Airway epithelial cell (primary cell): ENCODE measurements at places on chromosomes 3 and 15. TPM values are rescaled to one million over a fixed set of nuclear protein-coding genes. Genes with fewer than 3 reads are reported as not detected.

GOLGA8G gene
- total RNA-seq, result not detected in 2 replicates

GABRB3 gene
- total RNA-seq, result 0.51 and 1.1 TPM in 2 replicates

SLC22A14 gene
- total RNA-seq, result not detected in 2 replicates

RGMA gene
- total RNA-seq, result 5.9 and 6.6 TPM in 2 replicates

BCL2A1 gene
- 0.35 and 2.0 TPM in 2 replicates for total RNA-seq

TGM4 gene
- total RNA-seq, result 0.33 and 0.35 TPM in 2 replicates

PAK6 gene
- total RNA-seq, result 36.9 and 39.2 TPM in 2 replicates

SPATA12 gene
- total RNA-seq, result not detected in 2 replicates

TJP1 gene
- total RNA-seq, result 46.3 and 64.3 TPM in 2 replicates

OXTR gene
- total RNA-seq, result 0.63 and 0.65 TPM in 2 replicates

CCR3 gene
- total RNA-seq, result not detected in 2 replicates

ATP13A4 gene
- 2.7 and 4.4 TPM in 2 replicates for total RNA-seq

ZMYND10 gene
- total RNA-seq, result 1.1 and 1.4 TPM in 2 replicates

CCDC39 gene
- total RNA-seq, result not detected in 2 replicates

SMCO1 gene
- total RNA-seq, result not detected in 2 replicates

SUCNR1 gene
- not detected in 2 replicates for total RNA-seq

CSPG5 gene
- total RNA-seq, result not detected in 2 replicates
